Fibroblast of skin of right quadriceps (primary cell): ENCODE measurements at places on chromosomes 1 and 21.

DNA sequence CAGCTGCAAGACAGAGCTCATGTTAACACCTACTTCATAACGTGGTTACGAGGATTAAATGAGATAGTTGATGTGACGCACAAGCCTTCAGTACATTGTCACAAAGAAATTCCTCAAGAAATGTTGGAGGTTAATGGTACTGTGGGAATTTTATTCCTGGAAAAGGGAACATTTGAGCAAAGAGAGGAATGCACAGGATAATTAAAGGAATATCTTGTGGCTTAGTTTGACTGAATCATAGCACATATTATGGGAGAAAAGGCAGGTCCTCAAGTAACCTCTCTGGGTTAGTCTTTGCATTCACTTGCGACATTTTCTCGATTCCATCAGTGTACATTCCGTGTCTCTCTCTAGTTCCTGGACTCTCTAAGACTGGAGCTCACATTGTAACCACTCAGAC lies 300.2 kb upstream of the DUSP10 start:
- DNase-seq, result peak; percentile 98

DNA sequence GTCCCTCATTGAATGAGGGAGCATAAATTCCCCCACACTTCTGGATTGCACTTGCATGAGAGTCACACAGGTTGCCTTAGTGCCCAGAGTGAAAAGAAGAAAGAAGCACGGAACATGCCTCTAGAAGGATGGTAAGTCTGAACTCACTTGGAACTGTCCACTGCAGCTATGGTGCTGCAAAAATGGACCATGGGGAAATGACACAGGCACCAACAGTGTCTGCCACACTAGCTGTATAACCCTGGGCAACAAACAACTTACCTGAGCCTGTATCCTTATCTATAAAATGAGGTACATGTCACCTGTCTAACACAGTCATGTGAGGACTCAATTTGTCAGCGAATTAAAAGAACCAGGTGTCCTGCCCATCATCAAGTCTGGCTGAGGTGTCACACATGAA lies 50.7 kb downstream of the PALMD start:
- no peak for DNase-seq

- no peak for DNase-seq
Observed at GRCh38 chr1:154972213-154972516, 1.6 kb upstream of the SHC1 start.

DNA sequence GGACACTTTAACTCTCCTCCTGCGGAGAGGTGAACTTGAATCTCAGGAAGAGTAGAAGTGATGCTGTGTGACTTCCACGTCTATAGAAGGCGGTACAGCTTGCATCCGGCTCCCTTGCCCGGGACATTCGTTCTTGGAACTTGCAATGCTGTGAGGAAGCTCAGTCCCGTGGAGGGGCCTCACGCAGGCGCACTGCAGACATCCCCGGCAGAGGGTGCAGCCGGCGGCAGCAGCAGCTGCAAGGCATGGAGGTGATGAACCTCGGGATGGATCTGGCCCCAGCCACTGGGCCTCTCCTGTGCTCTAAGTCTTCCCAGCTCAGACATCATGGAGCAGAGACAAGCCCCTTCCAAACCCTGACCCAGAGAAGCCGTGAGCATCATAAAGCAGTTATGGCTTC lies 61.8 kb upstream of the SOD1 start:
- no peak for DNase-seq

GRCh38 chr1:203075236-203076030 lies 10.4 kb downstream of the MYOG start:
- no peak for DNase-seq

DNA sequence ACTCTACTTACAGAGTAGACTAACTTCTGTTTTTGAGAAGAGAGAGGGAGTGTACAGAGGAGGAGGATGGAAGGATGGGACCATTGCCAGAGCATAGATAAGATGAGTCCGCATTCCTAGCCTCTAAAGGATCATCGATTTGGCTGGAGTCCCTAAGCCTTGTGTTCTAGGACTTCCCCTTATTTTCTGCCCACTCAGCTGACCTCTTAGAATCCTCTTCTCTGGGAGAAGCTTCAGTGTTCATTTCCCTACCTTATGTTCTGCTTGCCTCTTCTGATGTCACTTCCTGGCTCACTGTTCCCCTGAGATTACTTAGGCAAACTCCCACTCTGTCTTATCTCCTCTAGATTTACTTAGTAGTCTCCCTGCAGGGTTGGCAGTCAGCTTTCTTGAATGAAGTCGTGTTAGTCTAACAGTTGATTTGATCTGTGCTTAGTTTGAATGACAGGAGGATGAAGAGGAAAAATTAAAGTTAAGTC lies 156.7 kb downstream of the SYT2 start:
- DNase-seq, result peak; percentile 44

DNA sequence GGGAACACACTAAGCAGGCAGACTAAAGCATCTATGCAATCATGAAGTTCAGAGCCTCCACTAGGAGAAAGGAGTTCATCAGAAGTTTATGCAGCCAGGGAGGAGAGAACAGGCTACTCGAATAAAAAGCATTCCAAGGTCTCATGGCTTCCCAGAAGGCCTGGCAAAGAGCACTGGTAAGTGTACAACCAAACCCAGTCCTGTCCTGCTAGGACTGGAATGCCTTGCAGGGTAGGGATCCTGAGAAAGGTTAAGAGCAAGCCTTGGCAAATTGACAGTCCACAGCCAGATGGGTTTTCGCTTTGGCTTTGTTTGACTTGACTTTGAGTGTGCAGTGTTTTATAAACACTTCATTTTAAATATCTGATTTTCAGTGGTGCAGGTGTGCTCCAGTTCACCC lies 133.6 kb upstream of the ATP1B1 start:
- no peak for DNase-seq

- DNase-seq, result no peak
Observed at GRCh38 chr1:199747984-199748383, 279.5 kb upstream of the NR5A2 start.

DNA sequence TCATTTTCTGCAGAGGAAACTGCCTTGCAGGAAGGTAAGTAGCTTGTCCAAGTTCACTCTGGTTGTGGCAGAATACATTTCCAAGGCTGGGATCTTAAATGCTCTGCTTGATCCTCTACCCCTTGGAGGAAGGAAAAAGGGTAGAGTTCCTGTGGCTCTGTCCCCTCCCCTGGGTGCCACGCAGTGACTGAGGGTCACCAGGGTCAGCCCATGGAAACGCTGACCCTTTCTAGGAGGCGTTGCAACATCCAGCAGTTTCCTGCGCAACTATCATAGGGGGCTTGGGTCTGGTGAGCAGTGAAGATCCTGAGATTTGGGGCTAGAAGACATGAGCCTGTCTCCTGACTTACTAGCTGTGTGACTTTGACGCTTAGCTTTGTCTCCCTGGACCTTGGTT lies 29.4 kb upstream of the EPS8L3 start:
- no peak for DNase-seq

DNA sequence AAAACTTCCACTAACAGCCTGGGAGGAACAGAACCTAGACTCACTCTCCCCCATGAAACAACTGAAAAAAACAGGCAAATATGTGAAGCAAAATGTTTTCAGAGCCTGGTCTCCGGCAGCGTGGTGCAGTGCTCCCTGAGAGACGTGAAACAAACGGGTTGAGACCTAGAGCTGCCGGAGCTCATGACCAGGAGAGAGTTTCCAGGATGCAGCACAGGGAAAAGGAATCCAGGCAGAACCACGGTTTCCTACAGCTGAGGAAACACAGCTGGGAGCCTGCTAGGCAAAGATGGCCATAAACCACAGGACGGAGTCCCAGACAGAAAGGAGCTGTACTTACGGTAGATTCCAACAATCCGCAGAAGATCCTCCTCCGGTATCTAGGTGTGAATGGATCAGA lies 20.2 kb upstream of the SLC19A1 start:
- DNase-seq, result no peak

- no peak for DNase-seq
Observed at GRCh38 chr1:174289644-174290310, 130.5 kb downstream of the RABGAP1L start.

- DNase-seq, result no peak
Observed at GRCh38 chr1:38274974-38275373, 228.4 kb upstream of the POU3F1 start.

DNA sequence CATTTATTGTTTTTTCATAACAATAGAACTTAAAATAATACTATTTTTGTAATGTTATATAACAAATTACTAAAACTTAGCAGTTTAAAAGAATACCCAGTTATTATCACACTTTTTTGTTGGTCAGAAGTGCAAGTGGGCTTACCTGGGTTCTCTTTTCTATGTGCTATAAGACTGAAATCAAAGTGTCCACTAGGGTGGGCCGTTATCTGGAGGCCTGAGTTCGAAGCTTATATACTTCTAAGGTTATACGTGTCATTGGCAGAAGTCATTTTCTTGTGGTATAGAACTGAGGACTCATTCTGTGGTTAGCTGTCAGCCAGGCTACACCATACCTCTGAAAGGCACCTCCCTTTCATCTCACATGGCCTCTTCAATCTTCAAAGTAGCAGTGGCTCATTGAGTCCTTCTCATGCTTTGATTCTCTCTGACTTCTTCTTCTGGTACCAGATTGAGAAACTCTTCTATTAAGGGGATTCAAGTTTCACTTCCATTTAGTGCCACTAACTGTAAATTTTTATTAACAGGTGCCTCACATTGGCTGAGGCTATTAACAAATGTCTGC lies 414.3 kb downstream of the AMY1C start:
- no peak for DNase-seq

- DNase-seq, result no peak
Observed at GRCh38 chr1:63877021-63877767, 103.4 kb downstream of the ROR1 start.

DNA sequence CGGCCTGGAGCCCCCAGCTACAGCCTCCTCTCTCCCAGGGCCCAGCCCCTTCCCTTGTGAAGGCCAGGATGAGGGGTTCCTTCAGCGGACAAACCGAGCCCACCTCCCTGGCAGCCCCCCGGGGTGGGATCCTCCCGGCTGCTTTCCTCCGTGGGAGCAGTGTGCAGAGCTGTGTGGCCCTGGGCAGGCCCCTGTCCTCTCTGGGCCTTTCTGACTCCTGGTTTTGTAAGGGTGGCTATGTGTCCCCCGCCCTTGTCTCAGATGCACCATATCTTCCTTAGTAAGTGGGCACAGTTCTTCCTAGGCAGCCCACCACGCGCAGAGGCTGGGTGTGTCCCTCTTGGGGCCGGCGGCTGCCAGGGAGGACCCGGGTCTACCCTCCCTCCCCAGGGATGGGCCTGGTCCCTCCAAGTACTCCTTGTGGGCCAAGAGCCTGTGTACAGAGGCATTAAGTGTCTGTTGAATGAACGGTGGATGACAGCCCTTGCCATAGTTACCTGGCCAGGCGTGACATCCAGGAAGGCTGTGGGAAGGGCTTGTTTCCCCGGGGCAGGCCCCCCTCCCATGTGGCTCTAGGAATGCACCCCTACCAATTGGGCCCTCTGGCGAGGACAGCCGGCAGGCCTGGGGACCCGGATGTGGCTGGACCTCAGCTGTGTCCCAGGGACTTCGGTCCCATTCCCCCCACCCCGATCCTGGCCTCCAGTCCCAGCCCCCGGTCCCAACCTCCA lies 3.8 kb downstream of the SMIM1 start:
- no peak for DNase-seq

- peak; percentile 52 for DNase-seq
Observed at GRCh38 chr1:77281491-77282186, at the start of gene AK5. Gene AK5 (plus strand): TSS chr1:77282019. CDS start chr1:77282314, 295 bp downstream.

DNA sequence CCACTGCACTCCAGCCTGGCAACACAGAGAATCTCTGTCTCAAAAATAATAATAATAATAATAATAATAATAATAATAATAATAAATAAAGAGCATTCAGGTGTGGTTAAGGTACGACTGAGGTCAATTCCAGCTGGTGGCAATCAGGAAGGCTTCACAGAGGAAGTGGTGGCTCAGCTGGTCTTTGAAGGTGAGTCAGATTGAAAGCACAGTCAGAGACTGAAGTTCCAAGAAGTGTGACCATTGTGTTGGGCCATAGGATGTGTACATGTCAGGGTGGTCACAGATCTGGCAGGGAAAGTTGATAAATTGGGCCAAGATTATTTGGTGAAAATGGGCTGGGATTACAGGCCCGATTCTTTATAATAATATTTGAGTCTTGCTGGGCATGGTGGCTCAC lies 31.0 kb upstream of the MED18 start:
- no peak for DNase-seq

GRCh38 chr1:203756036-203756435 lies 8.9 kb upstream of the LAX1 start:
- no peak for DNase-seq

GRCh38 chr1:14909273-14909672 lies 244.3 kb upstream of the TMEM51 start:
- no peak for DNase-seq

GRCh38 chr1:21903638-21904453 lies 33.3 kb downstream of the HSPG2 start:
- DNase-seq, result no peak

DNA sequence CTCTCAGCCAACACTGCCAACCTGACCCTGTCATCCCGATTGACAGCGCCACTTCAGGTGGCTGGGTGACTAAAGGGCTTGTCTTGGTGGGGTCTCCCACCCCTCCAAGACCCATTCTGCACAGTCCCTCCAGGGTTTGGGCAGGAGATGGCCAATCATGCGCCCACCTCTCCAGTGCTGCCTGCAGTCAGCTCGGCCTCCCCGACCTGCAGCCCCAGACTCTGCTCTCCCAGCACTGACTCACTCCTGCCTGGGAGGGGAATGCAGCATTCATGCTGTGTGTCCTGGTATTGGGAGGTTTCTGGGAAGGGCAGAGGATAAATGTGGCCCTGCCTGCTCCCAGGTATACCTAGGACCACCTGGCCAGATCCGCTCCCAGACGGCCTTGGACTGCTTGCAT lies 9.7 kb downstream of the TMEM81 start:
- DNase-seq, result no peak

- DNase-seq, result no peak
Observed at GRCh38 chr21:46154155-46154954, 1.0 kb downstream of the FTCD start.

GRCh38 chr1:33177996-33178540 lies 3.8 kb downstream of the TRIM62 start:
- no peak for DNase-seq

GRCh38 chr1:12811409-12811784 lies 19.8 kb downstream of the PRAMEF11 start:
- peak; percentile 20 for DNase-seq

DNA sequence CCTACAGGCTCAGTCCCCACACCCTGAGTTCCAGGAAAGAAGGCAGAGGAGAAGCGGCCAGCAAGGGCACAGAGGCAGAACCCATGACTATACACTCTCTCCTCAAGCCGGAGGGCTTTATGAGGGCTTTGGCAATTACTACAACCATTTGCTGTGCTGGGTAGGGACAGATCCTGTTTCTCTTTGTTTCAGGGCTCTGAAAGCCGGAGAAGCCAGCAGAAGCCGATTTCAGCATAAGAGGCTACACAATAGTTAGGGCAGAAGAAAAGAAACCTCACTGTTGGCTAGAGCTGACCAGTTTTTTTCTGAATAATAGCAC lies 13.9 kb downstream of the GPR3 start:
- DNase-seq, result no peak

- no peak for DNase-seq
Observed at GRCh38 chr1:228010921-228011320, 4.1 kb downstream of the WNT3A start.

- DNase-seq, result peak; percentile 31
Observed at GRCh38 chr1:223001653-223002634, 141.1 kb downstream of the TLR5 start.

GRCh38 chr1:25568090-25568833 lies 24.9 kb downstream of the LDLRAP1 start:
- DNase-seq, result no peak
